A549 treated with CpdA at 1 μM for 4 hours (cell line): ENCODE measurements at places on chromosomes 4 and X. TPM values are rescaled to one million over a fixed set of nuclear protein-coding genes. Genes with fewer than 3 reads are reported as not detected.

Gene CXCL5
- 50.1 to 60.7 TPM (median 56.4 TPM) in 5 replicates for total RNA-seq

Gene C4orf54
- total RNA-seq: not detected in 5 replicates

Gene RAB9B
- 0.05 TPM in 3 of 5 replicates, not detected in the others for total RNA-seq

Gene ADH1B
- not detected in 5 replicates for total RNA-seq

Gene BANK1
- total RNA-seq: 0.58 to 1.1 TPM (median 0.80 TPM) in 5 replicates

Gene PCDH19
- total RNA-seq: 0.02 to 0.06 TPM (median 0.05 TPM) in 5 replicates

Gene RASL11B
- total RNA-seq: 0.08 to 0.15 TPM (median 0.14 TPM) in 3 of 5 replicates, not detected in the others

Gene RAI2
- 0.10 to 0.28 TPM (median 0.14 TPM) in 5 replicates for total RNA-seq

Gene MAOA
- 0.08 to 0.47 TPM (median 0.29 TPM) in 5 replicates for total RNA-seq

Gene NCAPG
- total RNA-seq: 26.5 to 30.1 TPM (median 27.9 TPM) in 5 replicates

Gene PIR
- 49.8 to 58.6 TPM (median 57.7 TPM) in 5 replicates for total RNA-seq

Gene AFF2
- not detected in 5 replicates for total RNA-seq

Gene FRMD7
- not detected in 5 replicates for total RNA-seq

Gene ADRA2C
- total RNA-seq: 5.3 to 11.7 TPM (median 10.4 TPM) in 5 replicates

Gene PSMD10
- 69.0 to 90.3 TPM (median 78.1 TPM) in 5 replicates for total RNA-seq

Gene SMIM14
- 16.0 to 19.8 TPM (median 17.4 TPM) in 5 replicates for total RNA-seq

Gene TCEAL4
- total RNA-seq: 102 to 160 TPM (median 114 TPM) in 5 replicates

Gene REPS2
- 0.42 to 0.87 TPM (median 0.79 TPM) in 5 replicates for total RNA-seq

Gene UCHL1
- 924 to 990 TPM (median 959 TPM) in 5 replicates for total RNA-seq

Gene NRK
- total RNA-seq: not detected in 5 replicates

Gene NEUROG2
- total RNA-seq: not detected in 5 replicates

Gene F8A3
- total RNA-seq: 0.20 to 1.4 TPM (median 1.0 TPM) in 5 replicates

Gene SFRP2
- total RNA-seq: not detected in 5 replicates

Gene STK26
- total RNA-seq: 9.7 to 12.6 TPM (median 10.6 TPM) in 5 replicates

Gene SASH3
- not detected in 5 replicates for total RNA-seq

Gene UBA1
- 170 to 203 TPM (median 189 TPM) in 5 replicates for total RNA-seq

Gene ERVMER34-1
- total RNA-seq: 0.42 to 0.84 TPM (median 0.54 TPM) in 5 replicates

Gene FREM3
- not detected in 5 replicates for total RNA-seq

Gene VCX2
- not detected in 5 replicates for total RNA-seq

Gene CAPN6
- not detected in 5 replicates for total RNA-seq

Gene TCEAL6
- not detected in 5 replicates for total RNA-seq

Gene ADGRL3
- total RNA-seq: 0.01 to 0.05 TPM (median 0.02 TPM) in 3 of 5 replicates, not detected in the others

Gene MAGEB10
- total RNA-seq: not detected in 5 replicates

Gene WWC2
- total RNA-seq: 11.8 to 17.7 TPM (median 16.6 TPM) in 5 replicates

Gene MRFAP1
- 237 to 261 TPM (median 251 TPM) in 5 replicates for total RNA-seq

Gene ATP6AP2
- total RNA-seq: 124 to 149 TPM (median 138 TPM) in 5 replicates

Gene GAGE12E
- not detected in 5 replicates for total RNA-seq

Gene PAGE2
- not detected in 5 replicates for total RNA-seq

Gene ZNF182
- total RNA-seq: 2.9 to 5.0 TPM (median 3.6 TPM) in 5 replicates

Gene DCAF12L1
- total RNA-seq: not detected in 5 replicates

Gene HTT-AS
- total RNA-seq: not detected in 5 replicates

Gene PCDH10
- total RNA-seq: 0.09 to 0.27 TPM (median 0.15 TPM) in 5 replicates

Gene PHEX
- 0.27 to 0.44 TPM (median 0.36 TPM) in 5 replicates for total RNA-seq

Gene HUWE1
- total RNA-seq: 70.0 to 81.7 TPM (median 73.2 TPM) in 5 replicates

Gene NDP
- total RNA-seq: not detected in 5 replicates

Gene MAGEB1
- not detected in 5 replicates for total RNA-seq

Gene PABPC4L
- total RNA-seq: 0.03 to 0.14 TPM (median 0.10 TPM) in 5 replicates
